ENCODE measurements at places on chromosomes 13 and 19. TPM values are rescaled to one million over a fixed set of nuclear protein-coding genes. Genes with fewer than 3 reads are reported as not detected.

DNA sequence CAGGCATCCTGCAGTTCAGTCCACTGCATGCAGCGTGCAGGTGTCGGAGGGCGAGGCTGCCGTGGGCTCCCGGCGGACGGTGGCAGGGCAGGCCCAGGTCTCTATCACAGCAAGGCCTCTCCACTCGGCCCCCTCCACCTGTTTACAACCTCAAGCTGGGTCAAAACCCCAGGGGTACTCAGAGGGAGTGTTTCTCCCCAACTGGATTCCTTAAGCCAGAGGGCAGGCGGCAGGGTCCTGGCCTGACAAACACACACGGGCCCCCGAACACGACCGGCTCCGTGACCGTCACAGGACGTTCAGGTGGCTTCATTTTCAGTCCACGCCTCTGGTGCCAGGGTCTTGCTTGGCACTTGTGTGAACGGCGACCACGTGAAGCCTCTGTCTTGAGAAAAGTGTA, 23.5 kb downstream of the RASA3 start:
- DNase-seq: no peak
- peak overlapping the region; percentile 43 for H3K27ac ChIP-seq
- no peaks in the 10 kb centered on the region for H3K27me3 ChIP-seq
- H3K4me1 ChIP-seq: peaks cover 92% of the 10 kb centered on the region
- peaks cover 33% of the 10 kb centered on the region for H3K36me3 ChIP-seq
- H3K4me3 ChIP-seq: no peak overlapping the region

- H3K4me3 ChIP-seq: no peak overlapping the region
- no peak overlapping the region for H3K27ac ChIP-seq
- H3K27me3 ChIP-seq: no peaks in the 10 kb centered on the region
- H3K36me3 ChIP-seq: no peaks in the 10 kb centered on the region
- DNase-seq: no peak
Measured at GRCh38 chr13:107299717-107300116, 731.8 kb upstream of the ARGLU1 start.

GRCh38 chr13:75480671-75481175, 1.2 kb downstream of the TBC1D4 start:
- H3K4me3 ChIP-seq: no peak overlapping the region
- peaks cover 34% of the 10 kb centered on the region for H3K27me3 ChIP-seq
- DNase-seq: no peak
- peaks cover 5% of the 10 kb centered on the region for H3K4me1 ChIP-seq
- H3K36me3 ChIP-seq: no peaks in the 10 kb centered on the region

DNA sequence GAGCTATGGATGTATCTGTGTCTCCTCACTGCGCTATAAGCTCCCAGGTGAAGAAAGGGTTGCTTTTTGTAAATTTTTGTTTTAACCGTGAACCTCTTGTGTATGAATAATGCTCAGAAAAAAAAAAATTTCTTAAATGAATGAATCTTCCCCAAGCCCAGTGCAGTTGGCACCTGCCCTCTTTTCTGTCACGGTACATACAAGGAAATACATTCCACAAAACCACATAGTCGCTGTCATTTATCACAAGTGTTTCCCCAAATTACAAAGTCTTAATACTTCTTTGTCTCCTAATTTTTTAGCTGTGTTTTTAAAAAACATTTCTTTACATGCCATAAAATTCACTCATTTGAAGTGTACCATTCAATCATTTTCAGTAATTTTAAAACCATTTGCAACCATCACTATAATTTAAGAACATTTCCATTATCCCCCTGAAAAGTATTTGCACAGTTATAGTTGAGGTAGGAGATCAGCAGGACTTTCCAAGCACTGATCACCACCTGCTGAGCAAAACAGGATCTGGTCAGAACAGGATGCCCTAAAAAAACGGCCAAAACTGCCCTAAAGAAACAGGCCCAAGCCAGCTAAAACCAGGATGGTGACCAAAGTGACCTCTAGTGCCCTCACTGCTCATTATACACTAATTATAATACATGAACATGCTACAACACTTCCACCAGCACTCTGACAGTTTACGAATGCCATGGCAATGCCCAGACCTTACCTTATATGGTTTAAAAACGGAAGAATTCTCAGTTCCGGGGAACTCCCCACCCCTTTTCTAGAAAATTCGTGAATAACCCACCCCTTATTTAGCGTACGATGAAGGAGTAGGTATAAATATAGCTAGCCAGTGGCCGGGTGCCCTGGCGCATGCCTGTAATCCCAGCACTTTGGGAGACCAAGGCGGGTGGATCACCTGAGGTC, 1.3 kb upstream of the TEX30 start:
- no peak for DNase-seq
- no peak overlapping the region for H3K27ac ChIP-seq
- H3K36me3 ChIP-seq: no peaks in the 10 kb centered on the region
- peaks cover 18% of the 10 kb centered on the region for H3K4me1 ChIP-seq
- H3K4me3 ChIP-seq: no peak overlapping the region
- H3K27me3 ChIP-seq: no peaks in the 10 kb centered on the region

DCAF15 gene
- 64.6 TPM for total RNA-seq

STRN4 gene
- 70.4 TPM for total RNA-seq

Data from CD8-positive, alpha-beta memory T cell (primary cell).